ENCODE measurements at places on chromosomes 11 and 22.

DNA sequence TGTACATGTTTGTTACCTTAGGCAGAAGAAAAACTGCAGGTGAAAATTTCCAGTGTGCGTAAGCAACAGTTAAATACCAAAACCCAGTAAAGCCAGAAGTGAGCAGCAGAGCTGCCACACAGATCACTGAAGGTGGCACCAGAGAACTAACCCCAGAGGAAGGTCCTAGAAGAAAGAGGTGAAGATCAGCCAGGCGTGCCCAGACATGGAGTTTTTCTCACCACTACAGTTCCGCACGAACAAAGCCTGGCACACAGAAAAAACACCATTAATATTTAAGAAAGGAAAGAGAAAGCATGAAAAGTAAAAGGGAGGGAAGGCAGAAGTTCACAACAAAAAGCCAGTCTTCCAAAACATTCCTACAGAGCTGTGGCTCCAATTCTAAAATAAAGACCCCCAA, 60.7 kb downstream of the STK33 start:
- DNase-seq, result no peak

DNA sequence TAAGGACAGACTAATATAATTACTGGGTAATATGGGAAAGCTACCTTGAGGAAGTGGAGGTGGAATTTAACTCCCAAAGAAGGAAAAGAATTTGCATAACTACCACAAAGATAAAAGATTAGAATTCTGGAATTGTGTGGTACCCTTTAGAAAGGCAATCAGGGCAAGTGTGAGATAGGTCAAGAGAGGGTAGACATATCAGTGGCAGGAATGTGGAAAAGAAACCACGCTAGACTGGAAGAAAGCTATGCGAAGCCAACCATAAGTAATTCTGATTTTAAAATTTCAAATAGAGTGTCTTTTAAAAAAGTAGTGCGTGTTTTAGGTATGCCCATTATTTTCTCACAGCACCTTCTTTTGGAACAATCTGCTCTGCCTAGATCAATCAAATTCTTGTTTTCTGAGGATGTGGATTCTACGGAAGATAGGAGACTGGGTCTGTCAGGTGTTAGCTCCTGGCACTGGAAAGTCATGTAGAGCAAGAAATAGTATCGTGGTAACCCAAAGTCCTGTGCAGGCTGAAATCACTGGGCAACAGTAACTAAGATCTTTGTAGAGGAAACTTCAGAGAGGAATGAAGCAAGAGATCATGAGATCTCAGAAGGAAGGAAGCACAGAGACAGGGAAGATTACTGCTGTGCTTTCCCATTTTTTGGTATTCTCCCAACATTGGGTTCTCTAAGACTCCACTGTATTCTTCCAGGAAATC, 111.3 kb upstream of the MTMR2 start:
- DNase-seq, result no peak

GRCh38 chr11:79353706-79354105, 87.1 kb downstream of the TENM4 start:
- DNase-seq, result no peak

- DNase-seq, result no peak
Observed at GRCh38 chr11:47234669-47235100, 13.9 kb downstream of the ACP2 start.

GRCh38 chr11:33942954-33943353, 51.1 kb upstream of the LMO2 start:
- peak; percentile 61 for DNase-seq

DNA sequence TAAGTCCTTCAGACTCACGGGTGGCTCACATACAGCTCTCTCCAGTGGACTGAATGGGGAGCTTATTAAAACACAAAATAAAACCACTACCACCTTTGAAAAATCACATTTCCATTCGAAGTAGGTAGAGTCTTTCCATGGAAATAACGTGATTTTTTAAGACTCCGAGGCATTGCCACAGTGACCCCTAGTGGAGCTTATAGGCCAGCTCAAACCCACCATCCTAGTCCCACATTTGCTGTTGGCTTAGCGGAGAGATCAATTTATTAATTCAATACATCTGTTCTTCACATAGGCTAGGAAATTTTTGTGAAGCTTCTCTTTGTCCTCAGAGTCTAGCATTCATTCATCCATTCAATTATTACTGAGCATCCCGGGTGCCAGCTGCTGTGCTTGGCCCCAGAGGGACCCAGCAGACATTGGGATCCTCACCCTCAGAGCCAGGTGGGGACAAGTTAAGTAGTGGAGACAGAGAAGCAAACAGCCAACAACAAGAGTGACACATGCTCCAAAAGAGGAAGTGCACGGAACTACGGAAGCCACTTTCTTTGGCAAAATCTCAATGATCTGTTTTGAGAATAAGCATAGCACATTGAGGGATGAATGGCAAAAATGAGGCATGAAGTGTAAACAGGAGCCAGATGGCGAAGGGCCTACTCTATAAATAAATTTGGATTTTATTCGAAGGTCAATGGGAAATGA, 10.2 kb upstream of the P4HA3 start:
- peak; percentile 30 for DNase-seq

DNA sequence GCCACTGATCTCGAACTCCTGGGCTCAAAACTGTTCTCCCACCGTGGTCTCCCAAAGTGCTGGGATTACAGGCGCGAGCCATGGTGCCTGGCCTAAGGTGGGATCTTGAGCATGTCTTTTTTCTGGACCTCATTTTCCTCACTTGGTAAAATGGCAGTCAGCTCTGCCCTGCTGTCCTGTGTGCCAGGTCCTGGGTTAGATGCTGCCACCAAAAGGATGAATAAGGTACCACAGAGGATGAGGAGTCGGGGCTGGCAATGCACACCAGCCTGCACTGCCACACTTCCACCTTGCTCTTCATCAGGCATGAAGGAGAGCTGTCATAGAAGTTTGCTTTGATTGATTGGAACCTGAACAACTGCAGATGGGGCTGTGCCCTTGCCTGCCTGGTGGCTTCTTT, 32.3 kb downstream of the ACO2 start:
- no peak for DNase-seq

DNA sequence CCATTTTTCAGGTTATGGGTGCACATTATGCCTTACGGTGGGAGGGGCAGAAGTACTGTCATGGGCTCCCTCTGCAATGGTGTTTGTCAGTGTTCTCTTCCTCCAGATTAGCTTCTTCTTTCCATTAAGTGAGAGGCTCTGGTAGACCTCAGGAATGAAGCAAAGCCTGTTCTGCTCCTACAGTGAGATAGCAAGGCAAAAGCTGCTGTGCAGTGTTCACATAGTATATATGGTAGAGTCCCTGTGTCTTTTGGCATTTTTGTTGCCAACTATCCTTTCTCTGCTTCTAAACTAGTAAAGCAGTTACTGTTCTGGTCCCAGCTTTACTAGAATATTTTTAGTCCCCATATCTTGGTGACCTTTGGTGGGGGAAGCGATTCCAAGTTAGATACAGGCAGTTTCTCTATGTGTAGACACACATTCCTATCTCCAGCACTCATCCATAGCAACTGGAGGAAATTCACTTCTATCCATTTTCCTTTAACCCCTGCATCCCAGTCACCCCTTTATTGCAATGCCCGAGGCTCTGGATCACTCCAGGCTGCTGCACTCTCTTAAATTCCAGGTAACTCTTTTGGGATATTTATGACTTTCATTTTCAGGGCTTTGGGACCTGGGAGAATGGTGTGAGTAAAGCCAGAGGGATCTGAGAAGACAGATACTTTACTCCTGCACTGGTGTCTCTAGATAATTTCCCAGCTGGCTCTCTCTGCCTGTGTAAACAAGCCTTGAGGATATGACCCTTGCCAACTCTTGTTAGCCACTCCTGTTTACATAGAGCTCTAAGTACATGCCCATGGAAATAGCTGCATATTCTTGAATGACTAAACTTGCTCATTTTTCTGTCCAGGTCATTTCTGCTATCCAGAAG, 3.9 kb upstream of the TRIM34 start:
- DNase-seq, result peak; percentile 72

DNA sequence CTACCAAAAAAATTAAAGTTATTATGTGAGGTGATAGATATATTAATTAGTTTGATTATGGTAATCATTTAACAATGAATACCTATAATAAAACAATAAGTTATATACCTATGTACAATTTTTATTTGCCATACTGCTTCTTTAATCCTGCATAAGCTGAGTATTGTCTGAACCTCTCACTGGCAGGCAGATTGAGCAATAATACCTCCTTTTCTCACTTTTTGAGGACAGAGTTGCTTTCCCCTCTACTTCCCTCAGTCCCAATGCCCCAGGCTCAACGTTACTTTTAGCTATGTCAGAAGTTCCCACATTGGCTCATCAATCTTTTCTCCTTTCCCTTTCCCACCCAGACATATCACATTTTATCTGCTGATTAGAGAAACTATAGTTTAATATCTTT, 1.8 kb upstream of the OR51B6 start:
- DNase-seq, result no peak

GRCh38 chr11:114261791-114262190, 34.4 kb upstream of the NNMT start:
- no peak for DNase-seq

DNA sequence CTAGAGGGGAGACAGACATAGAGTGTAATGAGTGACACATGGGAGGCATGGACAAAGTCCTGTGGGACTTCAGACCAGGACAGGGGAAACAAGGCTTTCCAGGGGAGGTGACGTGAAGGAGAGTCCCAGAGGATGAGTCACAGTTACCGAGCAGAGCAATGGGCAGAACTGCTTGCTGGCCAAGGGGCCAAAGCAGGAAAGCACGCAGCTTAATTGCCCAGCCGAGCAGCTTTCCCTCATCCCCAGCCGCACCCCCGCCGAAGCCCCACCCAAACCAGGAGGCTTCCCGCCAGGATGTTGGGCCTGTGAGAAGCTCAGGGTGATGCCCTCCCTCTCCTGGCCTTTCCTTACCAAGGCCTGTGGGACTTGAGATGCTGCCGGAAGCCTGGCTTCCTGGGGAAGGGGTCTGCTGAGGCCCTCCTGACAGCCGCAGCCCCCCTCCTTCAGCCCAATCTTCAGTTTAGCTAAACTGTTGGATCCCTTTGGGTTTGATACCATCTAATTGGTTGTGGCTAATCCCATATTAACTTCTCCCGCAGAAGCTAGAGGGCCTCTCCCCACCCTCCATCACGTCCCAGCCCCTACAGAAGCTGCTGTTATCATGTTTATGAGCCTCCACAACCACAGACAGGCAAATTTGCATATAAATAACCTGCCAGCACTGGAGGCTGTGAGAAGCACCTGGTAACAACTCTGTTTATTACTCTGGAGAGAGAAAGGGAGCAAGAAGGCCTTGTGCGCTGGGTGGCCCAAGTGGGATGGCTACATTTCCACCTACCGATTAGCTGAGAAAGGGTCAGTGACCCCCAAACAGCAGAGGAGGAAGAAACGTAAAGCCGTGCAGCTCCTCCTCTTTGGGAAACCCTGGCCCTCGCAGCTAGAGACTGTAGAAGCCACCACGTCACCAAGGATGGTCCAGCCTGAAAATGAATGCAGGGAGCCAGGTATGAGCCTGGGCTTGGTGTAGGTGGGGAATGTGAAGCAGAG, 80.0 kb downstream of the TRIM29 start:
- DNase-seq, result no peak

GRCh38 chr22:28118957-28119631, 200.0 kb upstream of the PITPNB start:
- no peak for DNase-seq

DNA sequence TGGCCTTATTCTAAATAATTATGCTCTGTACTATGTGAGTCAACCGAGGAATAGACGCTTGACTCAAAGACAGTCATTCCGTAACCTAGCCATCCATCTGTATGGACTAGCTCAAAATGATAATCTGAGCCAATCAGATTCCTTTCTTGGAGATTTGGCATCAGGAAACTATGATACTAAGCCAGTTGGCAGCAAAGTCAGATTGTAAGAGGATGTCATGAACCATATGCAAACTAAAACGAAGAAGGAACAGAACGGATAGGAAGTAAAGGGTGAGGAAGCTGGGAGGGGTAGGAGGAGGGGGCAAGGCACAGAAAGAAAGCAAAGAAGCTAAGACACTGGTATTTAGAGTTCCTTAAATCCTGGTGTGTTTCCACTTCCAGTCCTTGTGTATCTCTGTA, 10.7 kb upstream of the SESN3 start:
- no peak for DNase-seq

GRCh38 chr11:130145975-130146776, 13.4 kb upstream of the ST14 start:
- DNase-seq, result no peak

GRCh38 chr22:43226377-43227238, 39.7 kb upstream of the TTLL12 start:
- no peak for DNase-seq

- DNase-seq, result no peak
Observed at GRCh38 chr11:47724041-47724729, 9.0 kb upstream of the AGBL2 start.

GRCh38 chr11:20443596-20443995, 56.1 kb downstream of the PRMT3 start:
- no peak for DNase-seq

GRCh38 chr22:31734512-31734911, 15.4 kb downstream of the PRR14L start:
- DNase-seq, result peak; percentile 46

- DNase-seq, result no peak
Observed at GRCh38 chr11:115607621-115608221, 103.5 kb upstream of the CADM1 start.

DNA sequence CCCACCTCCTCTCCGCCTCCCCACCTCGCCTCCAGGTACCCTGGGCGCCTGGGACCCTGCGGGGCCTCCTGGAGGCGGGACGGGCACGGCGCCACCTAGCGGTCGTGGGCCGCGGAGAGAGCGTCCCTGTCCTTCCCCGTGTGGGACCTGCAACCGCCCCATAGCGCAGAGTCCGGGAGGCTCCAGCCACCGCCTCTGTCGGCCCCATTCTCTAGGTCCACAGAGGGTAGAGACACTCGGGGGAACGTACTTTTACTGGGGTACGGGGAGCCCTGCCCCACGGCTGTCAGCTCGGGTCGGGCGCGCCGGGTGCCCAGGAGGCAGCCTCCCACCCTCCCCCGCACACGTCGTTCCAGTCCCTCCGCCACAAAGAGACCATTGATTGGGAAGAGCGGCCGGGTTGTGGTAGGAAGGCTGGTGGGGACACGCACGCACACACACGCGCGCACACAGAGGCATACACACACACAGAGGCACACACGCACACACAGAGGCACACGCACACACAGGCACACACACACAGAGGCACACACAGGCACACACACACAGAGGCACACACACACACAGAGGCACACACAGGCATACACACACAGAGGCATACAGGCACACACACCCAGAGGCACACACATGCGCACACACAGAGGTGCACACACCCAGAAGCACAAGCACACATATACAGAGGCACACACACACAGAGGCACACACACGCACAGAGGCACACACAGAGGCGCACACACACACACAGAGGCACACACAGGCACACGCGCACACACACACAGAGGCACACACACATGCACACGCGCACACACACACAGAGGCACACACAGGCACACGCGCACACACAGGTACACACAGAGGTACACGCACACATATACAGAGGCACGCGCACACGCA, 12.6 kb upstream of the NECTIN1 start:
- DNase-seq, result no peak

All from HS-27A (cell line).